Heart right ventricle (tissue), 16 donors: ENCODE measurements at places on chromosomes 1 and 21. TPM values are rescaled to one million over a fixed set of nuclear protein-coding genes. Genes with fewer than 3 reads are reported as not detected.

DNA sequence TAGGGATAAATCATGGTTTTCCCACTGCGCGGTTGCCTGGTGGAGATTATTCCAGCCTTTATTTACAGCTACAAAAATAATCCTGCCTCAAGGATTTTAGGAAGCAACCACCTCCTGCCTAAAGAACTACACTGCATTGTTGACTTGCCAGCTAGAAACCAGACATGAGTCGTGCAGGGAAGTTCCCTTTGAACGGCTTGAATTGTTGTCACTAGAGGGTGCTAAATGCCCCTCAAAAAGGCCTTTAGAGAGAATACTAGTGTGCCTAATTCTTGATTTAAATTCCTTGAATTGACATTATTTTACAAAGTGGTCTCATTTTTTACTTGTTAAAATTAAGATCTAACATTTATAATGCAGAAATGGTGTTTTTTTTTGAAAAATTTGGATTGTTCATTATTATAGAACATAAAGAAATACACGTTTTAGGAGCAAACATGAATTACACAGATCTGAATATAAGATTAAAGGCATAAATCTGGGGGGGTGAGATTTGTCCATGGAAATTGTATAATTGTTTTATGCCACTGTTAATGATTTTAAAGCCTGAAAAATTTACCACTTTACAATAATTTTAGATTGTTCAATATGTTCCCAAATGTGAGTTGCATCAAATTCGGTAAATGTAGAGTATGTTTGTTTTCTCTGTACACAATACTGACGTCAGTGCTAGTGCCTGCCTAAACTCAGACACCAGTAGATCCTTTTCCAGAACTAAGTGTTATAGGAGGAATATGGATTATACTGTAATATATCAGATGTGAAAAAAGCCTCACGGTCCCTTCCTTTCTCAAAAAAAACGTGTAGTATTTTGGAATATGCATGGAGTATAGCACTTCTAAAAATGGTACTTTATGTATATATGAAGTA is 7.6 kb upstream of the ERG start:
- peak; percentile 64 for DNase-seq
- H3K4me1 ChIP-seq, result peaks cover 49% of the 10 kb centered on the region
- no peak overlapping the region for H3K27ac ChIP-seq
- H3K4me3 ChIP-seq, result no peak overlapping the region
- H3K27me3 ChIP-seq, result no peaks in the 10 kb centered on the region

GRCh38 chr1:7669559-7670311 is 101.4 kb upstream of the VAMP3 start:
- no peaks in the 10 kb centered on the region for H3K36me3 ChIP-seq
- no peaks in the 10 kb centered on the region for H3K27me3 ChIP-seq
- peak; percentile 48 for DNase-seq

DNA sequence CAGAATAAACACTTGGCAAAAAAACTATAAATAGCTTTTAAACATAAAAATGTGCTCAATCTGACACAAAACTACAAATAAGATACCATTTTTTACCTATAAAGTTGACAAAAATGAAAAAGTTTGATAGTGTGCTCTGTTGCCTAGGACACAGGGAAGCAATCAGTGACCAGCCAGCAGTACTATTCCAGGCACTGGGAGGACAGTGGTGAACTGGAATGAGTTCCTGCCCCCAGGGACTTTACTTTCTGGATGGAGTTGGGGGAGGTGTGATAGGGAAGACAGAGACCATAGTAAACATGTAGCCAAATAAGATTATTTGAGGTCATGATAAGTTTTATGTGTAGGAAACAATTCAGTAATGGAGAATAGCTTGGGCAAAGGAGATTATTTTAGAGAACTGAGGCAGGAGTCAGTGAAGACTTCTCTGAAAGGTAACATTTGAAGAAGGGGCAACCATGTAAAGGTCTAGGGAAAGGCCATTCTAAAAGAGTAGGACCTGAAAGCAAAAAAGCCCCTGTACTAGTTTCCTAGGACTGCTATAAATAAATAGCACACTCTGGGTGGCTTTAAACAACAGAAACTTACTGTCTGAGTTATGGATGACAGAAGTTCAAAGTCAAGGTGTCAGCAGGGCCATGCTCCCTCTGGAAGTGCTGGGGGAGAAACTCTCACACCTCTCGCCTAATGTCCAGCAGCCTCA is 42.0 kb downstream of the EEIG2 start:
- H3K4me1 ChIP-seq, result peaks cover 34% of the 10 kb centered on the region
- H3K27me3 ChIP-seq, result no peaks in the 10 kb centered on the region
- no peaks in the 10 kb centered on the region for H3K36me3 ChIP-seq
- no peak overlapping the region for H3K4me3 ChIP-seq
- no peak for DNase-seq
- H3K27ac ChIP-seq, result no peak overlapping the region

- H3K4me1 ChIP-seq, result peaks cover 48% of the 10 kb centered on the region
- H3K4me3 ChIP-seq, result peak overlapping the region; percentile 98
These were observed 1.5 kb downstream of the MIB2 start for GRCh38 chr1:1616838-1617237.

- H3K4me3 ChIP-seq, result no peak overlapping the region
- DNase-seq, result no peak
- no peaks in the 10 kb centered on the region for H3K36me3 ChIP-seq
- H3K27ac ChIP-seq, result no peak overlapping the region
- no peaks in the 10 kb centered on the region for H3K27me3 ChIP-seq
- no peaks in the 10 kb centered on the region for H3K4me1 ChIP-seq
These were observed 50.7 kb upstream of the ID3 start for GRCh38 chr1:23609971-23610370.

The AMY1C gene
- total RNA-seq, result not detected

DNA sequence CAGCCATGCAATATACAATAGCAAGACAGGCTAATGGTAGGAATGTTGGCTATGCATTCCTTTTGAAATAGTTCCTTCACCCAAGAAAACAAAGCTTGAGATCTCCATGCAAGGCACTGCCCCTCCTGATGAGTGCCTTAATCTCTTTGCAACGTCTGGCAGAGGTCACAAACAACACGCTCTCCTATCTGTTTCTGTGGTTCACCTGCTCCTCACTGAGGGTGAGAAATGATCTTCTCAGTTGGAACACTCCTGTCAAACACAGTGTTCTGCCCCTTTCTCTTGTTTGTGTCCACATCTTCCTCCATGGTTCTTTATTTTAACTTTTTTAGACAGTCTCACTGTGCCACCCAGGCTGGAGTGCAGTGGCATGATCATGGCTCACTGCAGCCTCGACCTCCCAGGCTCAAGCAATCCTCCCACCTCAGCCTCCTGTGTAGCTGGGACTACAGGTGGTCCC is 21.2 kb upstream of the XPR1 start:
- no peak for DNase-seq
- peaks cover 25% of the 10 kb centered on the region for H3K4me1 ChIP-seq
- no peak overlapping the region for H3K4me3 ChIP-seq
- H3K27ac ChIP-seq, result peak overlapping the region; percentile 86
- no peaks in the 10 kb centered on the region for H3K27me3 ChIP-seq

GRCh38 chr1:212641956-212642355 is 33.4 kb downstream of the ATF3 start:
- H3K27ac ChIP-seq, result no peak overlapping the region
- H3K4me3 ChIP-seq, result no peak overlapping the region
- peaks cover 24% of the 10 kb centered on the region for H3K4me1 ChIP-seq
- DNase-seq, result no peak
- no peaks in the 10 kb centered on the region for H3K36me3 ChIP-seq

DNA sequence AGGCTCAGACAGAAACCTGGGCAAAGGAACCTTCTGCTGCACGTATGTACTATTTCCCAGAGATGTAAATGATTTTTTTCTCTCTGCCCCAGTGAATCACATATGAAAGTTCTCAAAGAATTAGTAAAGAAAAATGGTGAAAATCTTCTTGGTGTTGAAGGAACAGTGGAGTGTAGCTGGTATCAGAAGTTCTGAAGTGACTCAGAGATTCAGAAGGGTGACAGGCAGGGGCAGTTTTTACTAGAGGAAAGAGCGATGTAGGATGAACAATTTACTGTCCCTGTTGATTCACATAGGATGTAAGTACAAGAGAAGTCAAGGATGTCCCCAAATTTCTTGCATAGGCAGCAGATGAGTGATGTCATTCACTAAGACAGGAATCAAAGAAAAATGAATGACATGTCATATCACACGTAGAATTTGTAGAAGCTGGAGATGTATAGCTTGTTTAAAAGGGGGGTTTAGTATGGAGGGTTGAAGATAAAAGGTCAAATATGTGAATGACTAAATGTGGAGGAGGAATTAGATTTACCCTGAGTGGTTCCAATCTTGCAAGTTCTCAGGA is 26.4 kb downstream of the WLS start:
- H3K36me3 ChIP-seq, result no peaks in the 10 kb centered on the region
- no peak for DNase-seq
- H3K4me3 ChIP-seq, result no peak overlapping the region

- no peaks in the 10 kb centered on the region for H3K4me1 ChIP-seq
- no peaks in the 10 kb centered on the region for H3K27me3 ChIP-seq
- DNase-seq, result no peak
- peak overlapping the region; percentile 98 for H3K27ac ChIP-seq
- peak overlapping the region; percentile 73 for H3K4me3 ChIP-seq
These were observed 1.8 kb downstream of the ARNT start for GRCh38 chr1:150874455-150875196.

DNA sequence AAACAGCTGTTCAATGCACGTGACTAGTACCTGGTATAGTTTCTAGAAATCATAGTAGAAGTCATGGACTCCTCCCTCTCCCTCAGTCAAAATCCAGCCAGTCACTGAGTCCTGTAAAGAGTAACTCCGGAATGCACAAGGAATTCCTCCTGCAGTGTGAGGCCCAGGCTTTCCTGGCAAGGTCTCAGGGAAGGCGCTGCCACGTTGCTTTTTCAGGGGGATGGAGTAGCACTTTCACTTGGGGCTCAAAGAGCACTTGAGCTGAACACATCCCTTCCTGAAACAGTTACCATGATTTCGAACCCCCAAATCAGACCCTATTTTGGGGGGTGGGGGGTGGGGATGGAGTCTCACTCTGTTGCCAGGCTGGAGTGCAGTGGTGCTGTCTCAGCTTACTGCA is 26.4 kb upstream of the LRRC8D start:
- no peak overlapping the region for H3K4me3 ChIP-seq
- H3K4me1 ChIP-seq, result no peaks in the 10 kb centered on the region
- H3K27ac ChIP-seq, result no peak overlapping the region
- DNase-seq, result no peak
- H3K36me3 ChIP-seq, result no peaks in the 10 kb centered on the region
- no peaks in the 10 kb centered on the region for H3K27me3 ChIP-seq

- H3K27me3 ChIP-seq, result no peaks in the 10 kb centered on the region
- DNase-seq, result no peak
- H3K4me1 ChIP-seq, result peaks cover 22% of the 10 kb centered on the region
- H3K4me3 ChIP-seq, result peak overlapping the region; percentile 67
- H3K27ac ChIP-seq, result peak overlapping the region; percentile 90
These were observed 1.1 kb downstream of the WARS2 start for GRCh38 chr1:119139403-119139802.

DNA sequence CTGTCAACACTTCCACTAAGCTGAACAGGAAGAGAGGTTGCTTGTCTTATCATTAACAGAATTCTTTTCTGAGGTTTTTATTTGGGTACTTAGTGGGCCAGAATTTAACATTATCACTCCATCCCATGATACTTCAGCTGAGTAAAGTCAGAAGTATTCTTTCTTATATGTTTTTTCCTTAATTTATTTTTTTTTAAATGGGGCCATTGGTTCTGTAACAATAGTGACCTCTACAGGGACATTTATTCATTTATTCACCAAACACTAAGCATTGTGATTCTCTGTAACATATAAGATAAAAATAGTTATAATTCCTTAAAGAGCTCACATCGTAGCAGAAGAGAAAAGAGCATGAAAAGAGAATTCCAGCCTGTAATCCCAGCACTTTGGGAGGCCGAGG is 9.8 kb downstream of the GREM2 start:
- no peaks in the 10 kb centered on the region for H3K4me1 ChIP-seq
- no peak for DNase-seq
- no peaks in the 10 kb centered on the region for H3K27me3 ChIP-seq
- H3K4me3 ChIP-seq, result no peak overlapping the region

GRCh38 chr1:99643021-99643779 is 2.7 kb upstream of the PALMD start:
- no peaks in the 10 kb centered on the region for H3K27me3 ChIP-seq
- no peak overlapping the region for H3K4me3 ChIP-seq
- no peak overlapping the region for H3K27ac ChIP-seq

GRCh38 chr1:152964536-152964935 is 5.9 kb upstream of the SPRR4 start:
- H3K4me3 ChIP-seq, result no peak overlapping the region
- no peaks in the 10 kb centered on the region for H3K27me3 ChIP-seq
- no peak overlapping the region for H3K27ac ChIP-seq
- no peaks in the 10 kb centered on the region for H3K36me3 ChIP-seq

GRCh38 chr1:59485949-59486348 is 189.1 kb downstream of the FGGY start:
- DNase-seq, result no peak
- H3K4me3 ChIP-seq, result no peak overlapping the region
